Activated CD4-positive, CD25-positive, alpha-beta regulatory T cell treated with anti-CD3 and anti-CD28 coated beads, Interleukin-2, amount 50 U/mL, for 24 hours (primary cell): ENCODE measurements at places on chromosomes 4 and X.

DNA sequence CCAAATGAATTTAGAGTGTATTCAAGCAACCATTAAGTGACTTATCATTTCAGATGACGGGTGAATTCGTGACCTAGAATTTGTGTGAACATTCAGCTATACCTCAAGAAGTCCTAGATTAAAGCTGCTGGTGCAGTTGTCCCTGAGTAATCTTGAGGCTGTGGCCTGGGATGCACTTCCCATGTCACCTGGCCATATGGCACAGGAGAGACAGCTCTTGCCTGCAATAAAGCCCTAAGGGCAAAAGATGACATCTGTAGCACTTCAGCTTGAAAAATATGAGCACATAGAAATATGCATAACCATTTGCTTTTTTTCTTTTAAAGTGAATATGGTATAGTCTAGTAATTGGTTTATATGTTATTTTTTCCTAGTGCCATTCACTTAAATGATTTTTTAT lies 125.8 kb downstream of the FHDC1 start:
- ATAC-seq, result no peak

DNA sequence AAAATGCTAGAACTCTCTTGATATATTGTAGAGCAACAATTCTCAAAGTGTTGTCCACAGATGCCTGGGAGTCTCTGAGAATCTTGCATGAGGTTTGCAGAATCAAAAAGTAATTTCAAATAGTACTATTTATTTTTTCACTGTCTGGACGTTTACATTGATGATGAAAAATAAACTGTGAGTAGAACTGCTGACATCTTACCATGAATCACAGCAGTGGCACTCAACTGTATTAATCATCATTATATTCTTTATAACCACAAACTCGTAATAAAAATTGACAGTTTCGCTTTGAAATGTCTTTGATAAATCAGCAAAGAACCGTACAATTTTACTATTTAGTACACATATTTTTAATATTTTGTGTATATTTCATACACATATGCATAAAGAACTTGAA lies 94.5 kb downstream of the NAF1 start:
- no peak for ATAC-seq

GRCh38 chrX:32985544-32985943 lies 225.8 kb downstream of the DMD start:
- ATAC-seq, result no peak

- ATAC-seq, result no peak
Observed at GRCh38 chr4:156475322-156475721, 496.3 kb downstream of the PDGFC start.
